Neural progenitor cell (in vitro differentiated cells): ENCODE measurements at places on chromosomes 4 and X.

DNA sequence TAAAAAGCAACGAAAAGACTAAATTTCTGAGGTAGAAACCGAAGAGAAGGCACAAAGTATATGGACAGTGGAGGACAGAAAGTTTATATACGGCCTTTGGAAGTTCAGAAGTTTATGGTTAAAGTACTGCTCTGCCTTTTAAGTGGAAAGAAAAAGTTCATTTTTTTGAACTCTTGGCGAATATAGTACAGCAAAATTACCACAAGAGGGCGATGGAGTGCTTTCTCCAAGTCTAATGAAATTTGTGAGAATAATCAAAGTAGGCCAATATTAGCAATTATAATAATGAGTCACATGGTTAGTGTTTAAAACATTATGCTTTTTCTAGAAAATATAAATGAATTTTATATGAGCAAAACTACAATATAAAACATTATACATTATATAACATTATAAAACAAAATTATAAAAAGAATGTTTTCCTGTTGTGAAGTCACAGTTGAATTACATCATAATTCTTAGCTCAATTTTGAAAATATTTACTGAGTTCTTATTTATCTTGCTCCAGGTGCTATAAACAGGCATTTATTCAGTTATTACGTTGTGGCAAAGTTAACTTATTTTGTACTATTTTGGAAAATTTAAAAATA lies 136.2 kb upstream of the BMPR1B start:
- DNase-seq, result peak; percentile 64

DNA sequence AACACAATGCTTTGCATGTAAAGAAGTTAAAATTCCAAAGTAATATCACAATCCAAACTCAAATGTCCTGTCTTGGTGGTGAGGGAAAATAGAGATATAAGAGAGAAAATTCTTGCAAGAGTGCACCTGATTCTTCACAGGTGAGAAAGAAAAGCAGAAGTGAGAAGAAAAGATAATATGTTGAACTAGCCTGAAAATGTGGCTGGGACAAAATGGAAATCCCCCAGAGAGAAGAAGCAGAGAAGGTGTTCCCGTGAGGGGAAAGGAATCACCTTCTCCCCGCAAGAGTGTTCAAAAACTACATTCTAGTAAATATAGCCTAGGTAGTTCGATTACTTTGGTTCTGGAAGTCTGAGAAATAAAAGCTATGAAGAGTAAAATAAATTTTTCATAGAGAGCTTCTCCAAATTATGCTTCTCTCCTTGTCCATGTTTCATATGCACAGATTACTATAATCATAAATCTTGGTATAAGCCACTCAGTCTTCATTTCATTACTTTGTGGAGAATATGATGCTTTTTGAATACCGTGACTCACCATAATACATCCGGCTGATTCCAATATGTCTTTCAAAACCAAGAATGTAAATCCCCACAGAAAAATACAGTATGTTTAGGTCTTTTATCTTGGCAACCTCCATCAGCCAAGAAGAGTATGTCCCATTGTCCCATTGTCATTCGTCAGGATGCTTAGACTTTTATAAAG lies 63.1 kb downstream of the COX18 start:
- DNase-seq, result no peak

DNA sequence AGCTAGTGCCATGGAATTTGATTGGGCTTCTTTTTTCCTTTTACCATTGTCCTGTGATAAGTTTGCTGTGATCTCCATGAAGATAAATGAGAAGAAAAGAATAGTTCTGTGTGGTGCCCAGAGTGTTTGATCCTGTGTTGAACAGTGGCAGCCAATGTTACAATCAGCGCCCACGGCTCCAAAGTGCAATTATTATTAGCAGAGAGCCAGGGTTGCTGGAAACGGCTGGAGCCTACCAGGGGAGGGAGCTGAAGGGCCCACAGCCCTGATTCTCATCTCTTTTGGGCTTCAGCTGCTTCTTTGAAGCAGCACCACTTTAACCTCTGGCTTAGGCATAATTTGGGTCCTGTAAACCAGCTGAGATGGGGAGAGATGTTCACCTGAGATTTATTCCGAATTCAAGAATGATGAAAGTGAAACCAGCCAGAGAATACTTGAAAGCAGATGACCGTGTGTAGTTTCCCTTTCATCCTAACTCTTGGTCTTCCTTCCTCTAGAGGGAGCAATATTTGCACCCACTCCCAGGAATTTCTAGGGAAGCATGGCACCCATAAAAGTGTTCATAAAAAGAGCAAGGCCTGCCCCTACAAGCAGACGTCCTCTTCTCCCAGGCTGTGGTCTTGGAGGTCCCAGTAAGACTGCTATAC lies 298.3 kb downstream of the EVC2 start:
- peak; percentile 15 for DNase-seq

GRCh38 chr4:125789023-125789422 lies 474.3 kb downstream of the FAT4 start:
- no peak for DNase-seq

DNA sequence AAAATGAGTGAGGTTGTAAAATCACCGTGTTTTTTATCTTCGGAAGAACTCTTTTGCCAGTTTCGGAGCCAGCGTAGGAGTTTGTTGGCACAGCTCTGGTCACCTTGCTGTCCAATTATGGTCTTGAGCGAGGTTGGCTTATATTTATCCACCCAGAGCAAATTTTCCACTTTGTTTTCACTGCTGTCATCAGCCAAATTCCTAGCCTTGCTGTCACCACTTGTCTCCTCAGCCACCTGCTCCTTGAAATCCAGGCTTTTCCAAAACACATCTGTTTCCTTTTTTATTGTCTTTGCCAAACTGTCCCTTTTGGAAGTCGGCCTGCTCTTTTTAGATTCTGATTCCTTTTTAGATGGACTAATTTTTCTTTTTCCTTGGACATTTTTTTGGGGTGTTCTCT lies 57.6 kb downstream of the RFC1 start:
- DNase-seq, result no peak

DNA sequence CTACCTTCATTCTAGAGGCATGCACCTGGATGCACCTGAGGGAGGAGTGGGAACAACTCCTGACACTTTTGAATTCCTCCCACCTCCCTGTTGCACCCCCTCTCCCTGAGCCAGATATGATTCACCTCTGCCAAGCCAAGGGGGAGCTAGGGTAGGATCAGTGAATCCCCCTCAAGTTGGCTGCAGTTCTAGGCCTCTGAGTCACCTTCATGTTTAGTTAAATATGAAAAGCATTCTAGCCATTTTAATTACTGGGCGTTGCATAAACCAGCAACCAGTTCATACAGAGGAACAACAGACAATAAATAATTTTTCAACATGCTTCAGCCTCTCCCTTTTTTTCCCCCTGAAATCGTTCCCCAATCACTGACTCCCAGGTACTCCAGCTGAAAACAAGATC lies 1440.2 kb downstream of the ADGRL3 start:
- no peak for DNase-seq

DNA sequence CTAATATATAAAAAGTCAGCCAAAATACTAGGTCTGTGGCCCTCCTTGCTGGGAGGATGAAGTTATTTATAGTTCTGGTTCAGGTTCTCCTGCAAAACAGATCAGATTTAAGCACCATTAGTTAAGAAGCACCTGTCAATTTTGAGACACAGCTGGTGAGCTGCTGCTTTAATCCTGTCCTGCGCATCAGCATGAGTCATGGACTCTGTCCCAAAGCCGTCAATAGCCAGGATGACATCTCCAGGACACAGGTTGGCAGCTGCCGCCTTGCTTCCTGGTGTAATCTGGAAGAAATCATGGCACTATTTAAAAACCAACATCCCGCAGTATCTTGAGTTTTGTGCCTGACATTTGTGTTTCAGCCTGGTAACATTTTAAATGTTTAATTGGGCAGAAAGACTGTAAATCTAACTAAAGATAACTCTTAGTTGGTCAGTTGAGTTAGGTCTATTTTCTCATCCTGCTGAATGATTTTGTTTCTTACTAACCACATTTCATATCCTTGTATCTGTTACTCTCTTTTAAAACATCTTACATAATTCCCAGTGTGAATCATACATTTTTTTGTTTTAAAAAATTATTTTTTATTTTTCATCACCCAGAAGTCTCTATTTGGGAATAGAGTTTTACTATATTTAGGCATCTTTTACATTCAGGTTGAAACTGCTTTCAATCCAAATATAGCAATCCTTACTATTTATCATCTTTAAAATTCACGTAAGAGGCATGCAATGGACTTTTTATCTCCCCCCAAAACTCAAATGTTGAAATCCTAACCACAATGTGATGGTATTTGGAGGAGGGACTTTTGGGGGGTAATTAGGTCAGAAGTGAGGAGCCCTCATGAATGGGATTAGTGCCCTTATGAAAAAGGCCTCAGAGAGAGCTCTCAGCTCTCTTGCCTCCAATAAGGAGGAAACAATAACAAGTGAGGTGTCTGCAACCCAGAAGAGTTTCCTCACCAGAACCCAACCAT lies 10.1 kb downstream of the PDLIM3 start:
- no peak for DNase-seq

DNA sequence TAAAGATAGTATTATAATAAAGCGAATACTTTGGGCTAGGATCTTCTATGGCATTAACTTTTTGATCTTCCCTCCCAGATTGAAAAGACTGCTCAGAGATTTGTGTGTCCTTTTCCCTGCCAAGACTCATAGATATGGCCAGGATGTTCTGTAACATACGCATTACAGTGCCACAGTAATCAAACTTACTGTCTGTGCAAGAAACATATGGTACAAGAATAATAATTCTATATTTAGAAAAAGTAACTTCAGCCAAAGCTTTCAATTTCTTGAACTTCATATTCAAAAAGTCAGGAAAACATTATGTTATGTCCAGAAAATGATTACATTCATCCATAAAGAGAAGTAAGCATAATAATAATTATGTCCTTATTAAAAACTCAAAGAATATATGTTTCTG lies 100.9 kb upstream of the GUCY1A1 start:
- no peak for DNase-seq

- no peak for DNase-seq
Measured at GRCh38 chr4:47061435-47061834, 30.1 kb downstream of the GABRB1 start.

DNA sequence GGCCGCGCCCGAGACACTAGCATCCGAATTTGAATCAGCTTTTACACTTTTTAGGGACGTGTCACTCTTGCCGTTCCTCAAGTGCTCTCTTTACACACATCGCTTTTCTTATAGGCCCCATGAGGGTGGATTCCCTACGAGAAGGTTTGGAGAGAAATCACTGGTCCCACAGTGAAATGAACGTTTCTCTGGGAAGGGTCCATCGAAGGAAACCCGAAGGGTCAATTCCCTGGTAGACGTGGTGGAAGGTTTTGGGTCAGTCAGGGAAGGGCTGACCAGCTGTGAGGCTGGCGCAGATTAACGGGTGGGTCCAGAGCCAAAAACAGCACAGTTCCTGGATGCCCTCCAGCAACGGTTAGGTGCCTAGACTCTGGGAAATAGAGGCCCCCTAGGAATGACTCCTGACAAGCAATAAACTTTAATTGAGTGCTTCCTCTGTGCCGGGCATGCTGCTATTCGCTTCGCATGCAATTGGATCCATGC lies 35.9 kb downstream of the ETDC start:
- DNase-seq, result no peak
